ENCODE measurements at places on chromosomes 3 and 15. TPM values are rescaled to one million over a fixed set of nuclear protein-coding genes. Genes with fewer than 3 reads are reported as not detected.

The SLC38A3 gene
- total RNA-seq = 8.4 TPM

The PARP16 gene
- 6.0 TPM for total RNA-seq

The GOLGA6L2 gene
- not detected for total RNA-seq

The SERPINI2 gene
- total RNA-seq = not detected

The CHRM5 gene
- total RNA-seq = not detected

The WNT7A gene
- not detected for total RNA-seq

DNA sequence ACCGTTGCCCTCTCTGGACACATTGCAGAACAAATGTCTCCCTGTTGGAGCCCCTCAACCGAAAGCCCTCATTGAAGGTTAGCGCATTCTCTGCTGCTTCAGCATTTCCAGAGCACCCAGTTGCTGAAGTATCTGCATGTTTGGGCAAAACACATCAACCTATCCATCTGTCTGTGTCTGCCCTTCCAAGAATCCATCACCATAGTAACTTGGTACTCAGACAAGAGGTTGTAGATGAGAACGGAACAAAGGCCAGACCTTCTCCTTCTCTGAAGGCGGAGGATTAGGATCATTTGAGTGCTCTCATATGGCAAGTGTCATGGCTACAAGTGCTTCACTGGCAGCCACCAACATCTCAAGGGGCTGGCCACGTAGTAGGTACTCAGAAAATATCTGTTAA lies 23.1 kb upstream of the RHO start:
- no peak for DNase-seq
- no peaks in the 10 kb centered on the region for H3K27me3 ChIP-seq
- H3K27ac ChIP-seq = peak overlapping the region; percentile 44
- H3K36me3 ChIP-seq = peaks cover 10% of the 10 kb centered on the region
- H3K4me1 ChIP-seq = peaks cover 33% of the 10 kb centered on the region

- H3K4me3 ChIP-seq = no peak overlapping the region
- no peak overlapping the region for H3K27ac ChIP-seq
- no peak for DNase-seq
- no peaks in the 10 kb centered on the region for H3K27me3 ChIP-seq
- no peaks in the 10 kb centered on the region for H3K4me1 ChIP-seq
These were observed 26.9 kb upstream of the MYO1E start for GRCh38 chr15:59399465-59400102.

GRCh38 chr15:44775953-44776352 lies 39.6 kb downstream of the TRIM69 start:
- H3K27me3 ChIP-seq = no peaks in the 10 kb centered on the region
- no peak overlapping the region for H3K27ac ChIP-seq
- no peak for DNase-seq
- no peaks in the 10 kb centered on the region for H3K4me1 ChIP-seq
- H3K4me3 ChIP-seq = no peak overlapping the region

- DNase-seq = peak; percentile 78
- peak overlapping the region; percentile 74 for H3K27ac ChIP-seq
- H3K4me3 ChIP-seq = no peak overlapping the region
These were observed 185.6 kb downstream of the FAM43A start for GRCh38 chr3:194871143-194871863.

- no peak for DNase-seq
- H3K27me3 ChIP-seq = no peaks in the 10 kb centered on the region
- no peaks in the 10 kb centered on the region for H3K4me1 ChIP-seq
- no peak overlapping the region for H3K27ac ChIP-seq
- H3K36me3 ChIP-seq = peaks cover 14% of the 10 kb centered on the region
These were observed 179.4 kb downstream of the CDIN1 start for GRCh38 chr15:36758800-36759199.

DNA sequence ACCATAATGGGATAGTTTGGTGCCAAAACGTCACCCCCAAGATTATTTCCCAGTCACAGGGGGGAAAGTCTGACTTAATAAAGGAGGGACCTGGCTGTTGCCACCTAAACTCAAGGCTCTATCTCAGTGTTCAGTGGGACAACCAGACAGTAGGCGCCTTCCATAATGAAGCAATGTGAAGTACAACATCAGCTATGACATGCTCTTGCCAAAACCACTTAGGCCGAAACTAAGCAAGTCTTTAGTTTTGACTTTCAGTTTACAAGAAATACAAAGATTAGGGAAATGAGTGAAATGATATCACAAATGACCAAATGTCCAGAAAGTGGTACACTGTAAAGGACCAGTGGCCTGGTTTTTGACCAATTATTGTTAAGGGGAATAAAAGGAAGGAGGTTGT lies 32.9 kb downstream of the SOX14 start:
- no peak overlapping the region for H3K4me3 ChIP-seq
- H3K27ac ChIP-seq = no peak overlapping the region
- no peaks in the 10 kb centered on the region for H3K4me1 ChIP-seq
- no peaks in the 10 kb centered on the region for H3K36me3 ChIP-seq

GRCh38 chr3:111729087-111729846 lies 129.8 kb upstream of the PHLDB2 start:
- H3K27ac ChIP-seq = no peak overlapping the region
- H3K36me3 ChIP-seq = no peaks in the 10 kb centered on the region
- peak; percentile 82 for DNase-seq
- H3K27me3 ChIP-seq = no peaks in the 10 kb centered on the region

DNA sequence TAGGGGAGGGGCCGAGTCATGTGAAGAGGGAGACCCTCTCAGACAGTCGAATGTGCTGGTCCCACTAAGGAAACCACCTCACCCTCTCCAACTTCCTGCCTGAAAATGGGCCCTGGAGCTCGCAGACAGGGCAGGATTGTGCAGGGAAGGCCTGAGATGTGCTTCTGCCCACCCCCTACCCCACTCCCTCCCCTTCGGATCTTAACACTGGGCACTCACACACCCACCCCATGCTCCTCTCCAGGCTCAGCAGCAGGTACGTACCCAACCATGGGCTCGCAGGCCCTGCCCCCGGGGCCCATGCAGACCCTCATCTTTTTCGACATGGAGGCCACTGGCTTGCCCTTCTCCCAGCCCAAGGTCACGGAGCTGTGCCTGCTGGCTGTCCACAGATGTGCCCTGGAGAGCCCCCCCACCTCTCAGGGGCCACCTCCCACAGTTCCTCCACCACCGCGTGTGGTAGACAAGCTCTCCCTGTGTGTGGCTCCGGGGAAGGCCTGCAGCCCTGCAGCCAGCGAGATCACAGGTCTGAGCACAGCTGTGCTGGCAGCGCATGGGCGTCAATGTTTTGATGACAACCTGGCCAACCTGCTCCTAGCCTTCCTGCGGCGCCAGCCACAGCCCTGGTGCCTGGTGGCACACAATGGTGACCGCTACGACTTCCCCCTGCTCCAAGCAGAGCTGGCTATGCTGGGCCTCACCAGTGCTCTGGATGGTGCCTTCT lies 20.0 kb downstream of the ATRIP start:
- peaks cover 64% of the 10 kb centered on the region for H3K4me1 ChIP-seq
- DNase-seq = no peak
- H3K36me3 ChIP-seq = no peaks in the 10 kb centered on the region
- peak overlapping the region; percentile 66 for H3K4me3 ChIP-seq
- H3K27ac ChIP-seq = peak overlapping the region; percentile 99

GRCh38 chr3:72538070-72538745 lies 310.0 kb downstream of the SHQ1 start:
- no peaks in the 10 kb centered on the region for H3K36me3 ChIP-seq
- H3K4me3 ChIP-seq = no peak overlapping the region
- no peaks in the 10 kb centered on the region for H3K27me3 ChIP-seq

DNA sequence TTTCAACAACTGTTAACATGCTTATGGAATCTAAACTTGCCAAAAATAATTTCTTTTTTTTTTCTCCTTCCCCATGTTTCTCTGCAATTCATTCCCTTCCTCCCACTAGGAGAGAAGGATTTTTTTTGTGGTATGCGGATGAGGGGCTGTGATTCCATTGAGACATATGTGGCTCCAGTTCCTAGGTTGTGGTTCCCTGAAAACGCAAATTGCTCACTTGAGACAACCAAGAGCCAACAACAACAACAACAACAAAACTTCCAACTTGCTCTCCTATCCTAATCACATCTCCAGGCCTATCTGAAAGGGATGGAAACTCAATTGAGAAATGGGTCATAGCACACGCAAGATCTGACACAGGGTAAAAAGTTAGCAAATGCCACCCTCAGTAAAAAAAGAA lies 406.5 kb upstream of the TGFBR2 start:
- H3K4me1 ChIP-seq = peaks cover 21% of the 10 kb centered on the region
- no peaks in the 10 kb centered on the region for H3K27me3 ChIP-seq
- H3K27ac ChIP-seq = no peak overlapping the region
- no peak for DNase-seq
- no peaks in the 10 kb centered on the region for H3K36me3 ChIP-seq

DNA sequence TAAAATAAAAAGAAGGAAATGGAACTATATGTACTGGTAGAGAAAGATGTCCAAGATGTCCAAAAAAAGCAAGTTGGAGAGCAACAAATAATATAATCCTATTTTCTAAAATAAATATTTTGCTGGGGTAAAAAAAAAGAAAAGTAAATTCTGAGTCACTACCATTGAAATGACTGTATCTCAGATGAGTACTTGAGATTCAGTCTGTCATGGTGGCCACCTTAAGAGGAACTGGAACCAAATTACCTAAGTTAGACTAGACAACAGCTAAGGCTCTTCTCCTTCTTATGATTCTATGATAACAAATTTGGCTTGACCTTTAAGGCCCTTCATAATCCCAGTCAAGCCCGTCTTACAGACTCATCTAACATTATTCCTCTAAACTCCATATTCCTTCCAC lies 270.6 kb upstream of the HES1 start:
- H3K27ac ChIP-seq = no peak overlapping the region
- peaks cover 6% of the 10 kb centered on the region for H3K27me3 ChIP-seq
- DNase-seq = no peak
- H3K4me3 ChIP-seq = no peak overlapping the region
- no peaks in the 10 kb centered on the region for H3K36me3 ChIP-seq
- peaks cover 32% of the 10 kb centered on the region for H3K4me1 ChIP-seq

DNA sequence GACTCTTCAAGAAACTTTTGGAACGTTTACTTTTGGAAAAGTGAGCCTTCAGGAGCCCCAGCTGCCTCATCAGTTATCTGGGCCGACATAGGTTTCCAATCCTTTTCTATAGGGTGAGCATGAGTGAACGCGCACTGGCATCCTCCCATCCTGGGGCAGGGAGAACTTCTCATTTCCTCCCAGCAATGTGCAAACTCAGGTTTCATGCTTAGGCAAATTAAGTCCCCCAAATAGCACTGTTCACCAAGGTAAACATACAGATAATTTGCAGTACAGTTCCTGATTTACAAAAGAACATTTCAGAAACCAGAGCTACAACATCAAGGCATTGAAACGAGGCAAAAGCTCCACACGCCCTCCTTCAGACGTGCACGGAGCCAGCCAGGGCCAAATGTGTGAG lies 333.5 kb upstream of the NR2E3 start:
- H3K27me3 ChIP-seq = no peaks in the 10 kb centered on the region
- no peak for DNase-seq
- no peaks in the 10 kb centered on the region for H3K36me3 ChIP-seq
- peaks cover 10% of the 10 kb centered on the region for H3K4me1 ChIP-seq
- no peak overlapping the region for H3K27ac ChIP-seq

DNA sequence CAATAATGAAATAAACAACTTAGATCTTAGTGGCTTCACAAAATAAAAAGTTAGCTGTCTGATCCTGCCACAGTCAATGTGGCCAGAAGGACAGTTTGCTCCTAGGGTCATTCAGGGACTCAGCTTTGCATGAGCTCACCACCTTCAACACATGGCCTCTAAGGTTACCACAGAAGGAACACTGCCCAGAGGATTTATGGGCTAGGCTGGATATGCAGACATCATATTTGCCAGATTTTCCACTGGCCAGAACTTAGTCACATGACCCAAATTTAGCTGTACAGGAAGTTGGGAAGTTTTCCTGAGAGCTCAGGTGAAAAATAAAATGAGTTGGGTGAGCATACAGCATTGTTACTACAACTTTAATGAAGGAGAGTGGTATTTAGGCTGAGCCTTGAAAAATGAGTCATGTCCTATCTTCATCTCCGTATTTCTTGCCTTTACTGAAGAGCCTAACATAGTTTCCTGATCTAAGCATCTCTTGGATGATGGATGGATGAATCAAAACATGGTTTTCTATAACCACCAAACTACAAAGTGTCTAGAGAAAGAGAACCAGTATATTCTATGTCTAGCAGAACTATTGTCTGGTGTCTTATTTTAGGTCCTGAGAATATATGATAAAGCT lies 54.9 kb upstream of the TMEM108 start:
- no peak for DNase-seq
- H3K36me3 ChIP-seq = no peaks in the 10 kb centered on the region
- H3K4me3 ChIP-seq = no peak overlapping the region
- H3K27me3 ChIP-seq = no peaks in the 10 kb centered on the region

GRCh38 chr3:9226326-9226725 lies 23.1 kb downstream of the SRGAP3 start:
- no peak overlapping the region for H3K4me3 ChIP-seq
- peaks cover 14% of the 10 kb centered on the region for H3K4me1 ChIP-seq
- no peak overlapping the region for H3K27ac ChIP-seq
- no peaks in the 10 kb centered on the region for H3K36me3 ChIP-seq
- no peak for DNase-seq
- H3K27me3 ChIP-seq = no peaks in the 10 kb centered on the region

- peak overlapping the region; percentile 94 for H3K27ac ChIP-seq
- H3K4me3 ChIP-seq = peak overlapping the region; percentile 79
- H3K4me1 ChIP-seq = no peaks in the 10 kb centered on the region
These were observed 873 bp downstream of the CAPN7 start for GRCh38 chr3:15206662-15207576.

DNA sequence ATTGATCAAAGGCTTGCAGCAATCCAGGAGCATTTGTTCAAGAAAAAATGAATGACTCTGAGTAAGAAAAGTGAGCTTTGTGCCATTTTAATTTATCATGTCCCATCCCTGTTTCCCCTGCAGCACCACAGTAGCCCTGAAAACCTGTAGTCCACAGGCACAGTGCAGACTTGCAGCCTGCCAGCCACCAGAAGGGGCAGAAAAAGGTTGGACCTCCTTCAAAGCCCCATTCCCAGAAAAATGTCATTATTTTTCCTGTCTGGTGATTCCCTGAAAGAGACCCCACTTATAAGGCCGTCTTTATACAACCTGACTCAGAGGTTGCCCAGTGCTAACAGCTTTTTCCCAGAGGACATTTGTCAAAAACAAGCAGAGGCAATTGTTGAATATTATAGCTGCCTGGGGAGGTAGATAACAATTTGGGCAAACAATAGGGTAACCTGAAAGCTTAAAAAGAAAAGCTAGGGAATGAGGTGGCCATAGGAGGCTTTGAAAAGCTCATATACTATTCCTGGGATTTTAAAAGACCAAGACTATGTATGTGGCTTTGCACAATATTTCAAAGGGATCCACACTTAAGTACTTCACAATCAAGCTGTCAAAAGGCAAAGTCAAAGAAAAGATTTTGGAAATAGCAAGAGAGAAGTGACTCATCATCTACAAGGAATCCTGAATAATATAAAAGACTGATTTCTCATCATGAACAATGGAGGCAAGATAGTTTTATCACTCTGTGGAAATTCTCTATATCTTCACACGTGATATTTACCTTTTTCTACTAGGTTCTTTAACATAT lies 136.8 kb upstream of the PLXNA1 start:
- no peak overlapping the region for H3K27ac ChIP-seq
- no peaks in the 10 kb centered on the region for H3K36me3 ChIP-seq
- no peak overlapping the region for H3K4me3 ChIP-seq
- no peak for DNase-seq

Measured in heart left ventricle (tissue), 16 donors.